ENCODE measurements at places on chromosomes 5 and 9.
A peak's percentile ranks its signal among the peaks of the same experiment; 100 is the strongest.

- no peak for DNase-seq
Measured at GRCh38 chr9:78707080-78707479, 410.2 kb downstream of the PSAT1 start.

DNA sequence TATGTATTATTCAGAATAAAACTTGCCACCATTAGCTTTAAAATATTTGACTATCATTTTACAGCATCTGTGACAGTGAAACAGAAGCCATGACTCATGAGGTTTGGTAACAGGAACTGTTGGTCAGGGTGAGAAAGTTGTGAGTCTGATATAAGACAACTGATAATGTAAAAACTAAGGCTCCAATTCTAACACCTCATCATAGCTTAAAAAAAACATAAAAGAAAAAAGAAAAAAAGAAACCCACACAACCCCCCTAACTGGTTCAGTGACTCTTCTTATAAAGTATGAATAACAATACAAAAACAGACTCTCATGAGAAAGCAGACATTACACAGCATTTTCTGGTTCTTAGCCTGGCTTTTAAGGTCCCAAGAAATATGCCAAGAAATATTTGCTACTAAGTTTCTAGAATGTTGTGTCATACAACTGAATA is 85.8 kb downstream of the MRPS27 start:
- no peak for DNase-seq

- no peak for DNase-seq
Measured at GRCh38 chr5:104361932-104362331, 799.3 kb upstream of the NUDT12 start.

- no peak for DNase-seq
Measured at GRCh38 chr5:142396436-142397038, 71.7 kb upstream of the SPRY4 start.

DNA sequence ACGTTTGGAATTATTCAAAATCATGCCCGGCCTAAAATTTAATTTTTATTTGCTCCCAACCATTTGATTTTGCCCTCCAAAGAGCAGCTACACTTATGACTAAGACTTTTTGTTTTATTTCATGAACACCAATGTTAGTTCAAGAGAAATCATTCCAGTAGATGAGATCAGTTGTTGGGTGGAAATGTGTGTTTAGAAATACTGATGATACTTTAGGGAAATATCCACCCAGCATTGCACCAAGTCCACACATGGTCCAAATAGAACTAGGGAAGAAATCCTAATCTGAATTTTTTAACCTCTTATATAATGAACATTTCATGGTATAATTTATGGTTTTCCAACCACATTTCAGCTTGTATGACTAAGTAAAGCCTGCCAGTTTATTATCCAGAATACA is 28.3 kb upstream of the GOLPH3 start:
- DNase-seq = no peak

GRCh38 chr5:61866930-61867329 is 439.1 kb upstream of the KIF2A start:
- no peak for DNase-seq

DNA sequence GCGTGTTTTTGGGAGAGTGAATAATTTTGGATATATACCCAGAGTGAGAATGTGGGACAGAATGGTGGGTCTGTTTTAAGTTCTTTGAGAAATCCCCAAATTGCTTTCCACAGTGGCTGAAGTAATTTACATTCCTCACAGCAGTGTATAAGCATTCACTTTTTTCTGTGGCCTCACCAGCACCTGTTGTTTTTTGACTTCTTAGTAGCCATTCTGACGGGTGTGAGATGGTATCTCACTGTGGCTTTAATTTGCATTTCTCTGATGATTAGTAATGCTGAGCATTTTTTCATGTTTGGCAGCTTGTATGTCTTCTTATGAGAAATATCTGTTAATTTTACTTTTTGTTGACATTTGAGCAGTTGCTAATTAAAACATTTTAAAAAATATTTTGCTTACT is 9.4 kb upstream of the SPATA31D1 start:
- DNase-seq = no peak

- DNase-seq = no peak
Measured at GRCh38 chr9:89770531-89771174, 165.8 kb downstream of the GADD45G start.

GRCh38 chr5:36172599-36172998 is 20.7 kb downstream of the SKP2 start:
- no peak for DNase-seq

- peak; percentile 15 for DNase-seq
Measured at GRCh38 chr5:62791059-62791458, 212.4 kb downstream of the LRRC70 start.

GRCh38 chr5:140362311-140362710 is 2.3 kb downstream of the SLC4A9 start:
- DNase-seq = no peak

GRCh38 chr5:119454171-119454570 is 1.9 kb downstream of the HSD17B4 start:
- DNase-seq = no peak

- peak; percentile 78 for DNase-seq
Measured at GRCh38 chr9:89593727-89594427, 10.9 kb upstream of the GADD45G start.

DNA sequence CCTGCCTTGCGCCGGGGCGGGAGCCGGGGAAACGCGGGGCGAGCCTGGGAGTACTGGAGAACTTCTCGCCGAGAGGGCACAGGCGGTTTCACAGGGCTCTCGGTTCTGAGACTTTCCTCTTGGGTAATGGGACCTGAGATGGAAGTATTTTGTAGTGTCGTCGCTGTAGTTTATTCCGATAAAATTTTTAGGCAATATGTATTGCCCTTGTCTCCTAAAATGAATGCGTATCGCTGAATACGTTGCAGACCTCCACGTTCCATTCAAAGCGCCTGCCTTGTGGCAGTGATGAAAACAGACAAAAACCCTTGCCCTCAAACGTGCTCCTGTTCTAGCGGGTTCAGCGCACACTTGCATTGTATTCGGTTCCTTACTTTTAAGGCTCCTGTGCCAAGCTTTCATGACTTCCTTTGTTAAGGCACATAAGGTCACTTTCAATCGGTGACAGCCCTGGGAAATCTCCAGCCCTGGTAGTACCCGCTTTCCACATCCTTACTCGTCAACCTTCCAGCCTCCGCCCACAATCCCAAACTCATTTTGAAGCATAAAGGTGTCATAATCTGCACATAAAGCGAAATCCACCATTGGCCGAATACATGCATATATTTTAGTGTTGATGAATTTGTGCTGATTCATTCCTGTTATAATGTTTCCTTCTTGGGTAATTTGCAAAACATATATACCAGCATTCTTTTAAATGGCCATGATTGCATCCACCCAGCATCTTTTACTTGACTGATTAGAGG is 694 bp downstream of the RMI1 start:
- DNase-seq = peak; percentile 26

DNA sequence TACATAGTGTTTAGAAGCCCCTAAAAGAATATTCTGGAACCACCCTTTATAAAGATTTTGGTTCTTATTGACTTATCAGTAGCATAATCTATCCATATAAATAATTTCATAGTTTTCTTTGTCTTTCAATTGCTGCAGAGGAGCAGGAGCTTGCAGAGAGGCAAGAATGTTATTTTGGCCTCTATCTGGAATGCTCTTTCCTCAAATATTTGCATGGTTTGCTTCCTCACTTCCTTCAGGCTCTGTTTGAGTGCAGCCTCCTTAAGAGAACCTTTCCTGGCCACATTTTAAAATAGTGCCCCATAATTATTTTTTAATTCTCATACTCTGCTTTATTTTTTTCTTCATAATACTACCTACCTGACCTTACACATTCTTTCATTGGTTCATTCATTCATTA is 1.5 kb downstream of the C5 start:
- no peak for DNase-seq

DNA sequence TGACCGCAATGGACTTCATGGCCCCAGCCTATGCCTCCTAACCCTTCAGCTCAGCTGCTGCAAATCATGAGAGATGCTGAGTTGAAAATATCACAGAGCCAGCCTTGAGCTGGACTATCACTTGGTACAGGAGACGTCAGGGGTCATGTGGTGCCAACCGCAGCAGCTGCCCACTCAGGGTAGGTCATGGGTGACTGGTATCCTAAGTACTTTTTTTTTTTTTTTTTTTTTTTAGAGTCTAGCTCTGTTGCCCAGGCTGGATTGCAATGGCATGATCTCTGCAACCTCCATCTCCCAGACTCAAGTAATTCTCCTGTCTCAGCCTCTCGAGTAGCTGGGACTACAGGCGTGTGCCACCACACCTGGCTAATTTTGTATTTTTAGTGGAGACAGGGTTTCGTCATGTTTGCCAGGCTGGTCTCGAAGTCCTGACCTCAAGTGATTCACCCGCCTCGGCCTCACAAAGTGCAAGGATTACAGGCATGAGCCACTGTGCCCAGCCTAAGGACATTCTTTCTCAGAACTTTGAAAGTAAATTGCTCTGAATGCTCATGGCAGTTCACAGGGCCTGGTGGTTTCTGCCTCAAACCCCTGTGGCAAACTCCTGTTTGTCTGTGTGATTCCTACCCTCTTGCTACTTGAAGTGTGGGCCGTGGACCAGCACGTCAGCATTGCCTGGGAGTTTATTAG is 21.3 kb downstream of the WWC1 start:
- no peak for DNase-seq

GRCh38 chr5:134851307-134851923 is 5.6 kb downstream of the C5orf24 start:
- DNase-seq = no peak

GRCh38 chr5:154829589-154830218 is 20.7 kb downstream of the FAXDC2 start:
- no peak for DNase-seq

DNA sequence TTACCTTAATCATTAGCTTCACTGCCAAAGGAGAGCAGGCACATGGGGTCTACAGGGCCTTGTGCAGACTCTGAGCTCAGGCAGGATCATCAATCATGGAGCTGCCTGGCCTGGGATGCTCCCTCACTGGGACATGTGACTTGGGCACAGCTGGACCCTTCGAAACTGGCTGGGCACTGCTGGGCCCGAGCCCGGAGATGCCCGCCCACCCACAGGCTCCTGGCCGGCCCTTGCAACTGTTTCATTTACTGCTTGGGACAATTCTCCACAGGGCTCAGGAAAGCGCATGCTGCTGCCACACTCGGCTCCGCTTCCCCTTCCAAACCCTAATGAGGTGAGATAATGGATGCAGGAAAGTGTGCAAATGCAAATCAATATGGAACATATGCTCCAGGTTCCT is 387.5 kb downstream of the TRIM36 start:
- no peak for DNase-seq

- DNase-seq = no peak
Measured at GRCh38 chr5:38739011-38739704, 106.7 kb upstream of the OSMR start.

GRCh38 chr5:117242028-117242427 is 667.4 kb upstream of the SEMA6A start:
- DNase-seq = no peak

GRCh38 chr5:485113-485945 is 38.9 kb downstream of the SLC9A3 start:
- DNase-seq = no peak

GRCh38 chr9:101705135-101705661 is 33.2 kb downstream of the GRIN3A start:
- DNase-seq = peak; percentile 82

Measured in WERI-Rb-1 (cell line).